ENCODE measurements at places on chromosomes 13 and 19. TPM values are rescaled to one million over a fixed set of nuclear protein-coding genes. Genes with fewer than 3 reads are reported as not detected.
A peak's percentile ranks its signal among the peaks of the same experiment; 100 is the strongest.

- no peak for DNase-seq
Measured at GRCh38 chr13:32047793-32048192, 16.2 kb downstream of the FRY start.

Gene ZNF724
- 77.5 TPM for total RNA-seq

GRCh38 chr13:24516919-24517318 is 4.3 kb upstream of the PARP4 start:
- DNase-seq = no peak

DNA sequence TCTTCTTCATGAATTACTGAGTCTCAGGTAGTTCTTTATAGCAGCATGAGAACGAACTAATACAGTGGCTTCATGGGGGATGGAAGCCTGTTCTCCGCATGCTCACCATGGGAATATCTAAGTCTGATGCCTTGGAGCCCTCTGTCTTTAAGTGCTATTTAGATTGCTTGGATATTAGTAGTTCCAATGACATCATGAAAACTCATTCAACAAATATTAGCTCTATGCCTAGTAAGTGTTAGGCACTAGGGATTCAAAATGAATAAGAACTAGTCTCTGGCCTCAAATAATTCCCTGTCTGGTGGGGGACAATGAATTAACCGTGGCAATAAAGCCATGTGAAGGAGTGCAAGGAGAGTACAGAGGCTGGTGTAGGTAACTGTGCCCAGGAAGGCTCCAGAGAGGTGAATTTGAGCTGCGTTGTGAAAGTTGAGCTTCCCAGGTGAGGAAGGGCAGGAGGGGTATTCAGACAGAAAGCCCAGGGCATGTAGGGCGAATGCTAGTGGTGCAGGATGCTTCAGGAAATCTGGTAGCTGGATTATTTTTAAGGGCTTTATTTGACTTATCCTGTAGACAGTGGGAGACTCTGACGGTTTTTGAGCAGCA is 6.1 kb upstream of the WASF3 start:
- DNase-seq = no peak

Gene ZNF536
- total RNA-seq = 0.07 TPM

Gene SKA3
- 65.9 TPM for total RNA-seq

GRCh38 chr13:36513266-36513665 is 81.0 kb downstream of the CCNA1 start:
- no peak for DNase-seq

DNA sequence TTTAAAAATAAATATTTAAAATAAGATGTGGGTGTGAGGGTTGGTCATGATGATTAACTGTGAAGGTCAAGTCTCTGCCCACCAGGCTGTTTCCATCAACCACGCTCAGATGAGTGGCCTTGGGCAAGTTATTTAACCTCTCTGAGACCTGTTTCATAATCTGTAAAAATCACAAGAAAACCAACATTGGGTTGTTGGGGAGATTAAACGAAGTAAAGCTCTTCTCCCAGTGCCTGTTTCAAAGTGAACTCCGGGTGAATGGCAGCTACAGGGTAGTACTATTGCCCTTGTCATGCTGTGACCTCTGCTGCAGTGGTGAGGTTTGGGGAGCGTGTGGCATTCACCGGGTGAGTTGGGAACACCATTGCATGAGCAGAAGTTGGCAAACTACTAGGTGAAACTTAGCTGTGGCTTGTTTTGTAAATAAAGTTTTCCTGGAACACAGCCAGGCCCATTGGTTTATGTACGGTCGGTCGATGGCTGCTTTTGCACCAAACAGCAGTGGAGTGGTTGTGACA is 153.2 kb downstream of the USP12 start:
- no peak for DNase-seq

- DNase-seq = peak; percentile 97
Measured at GRCh38 chr13:75537401-75538365, at the start of gene COMMD6. Gene COMMD6 (minus strand): TSS chr13:75537841. CDS start chr13:75537805, 36 bp downstream.

Gene CEACAM16
- total RNA-seq = not detected

Gene OLFM4
- total RNA-seq = not detected
